NCI-H1930 (cell line): ENCODE measurements at places on chromosomes 5 and 9.

DNA sequence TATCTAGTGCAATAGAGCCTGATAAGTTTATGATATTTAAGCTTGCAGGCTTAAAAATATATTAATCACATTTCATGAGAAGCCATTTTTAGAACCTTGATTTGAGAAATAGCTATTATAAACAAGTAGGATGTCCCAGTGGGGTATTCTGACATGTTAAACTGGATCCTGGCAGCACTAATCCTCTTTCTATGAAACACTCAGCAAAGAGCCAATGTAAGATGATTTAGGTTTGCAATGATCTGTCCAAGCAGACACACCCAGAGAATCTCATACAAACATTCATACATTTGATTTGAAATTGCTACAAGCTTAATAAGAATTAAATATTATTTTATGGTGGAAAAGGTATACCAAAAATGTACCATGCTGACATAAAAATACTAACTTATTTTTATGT is 86.5 kb downstream of the ERP44 start:
- no peak for DNase-seq

DNA sequence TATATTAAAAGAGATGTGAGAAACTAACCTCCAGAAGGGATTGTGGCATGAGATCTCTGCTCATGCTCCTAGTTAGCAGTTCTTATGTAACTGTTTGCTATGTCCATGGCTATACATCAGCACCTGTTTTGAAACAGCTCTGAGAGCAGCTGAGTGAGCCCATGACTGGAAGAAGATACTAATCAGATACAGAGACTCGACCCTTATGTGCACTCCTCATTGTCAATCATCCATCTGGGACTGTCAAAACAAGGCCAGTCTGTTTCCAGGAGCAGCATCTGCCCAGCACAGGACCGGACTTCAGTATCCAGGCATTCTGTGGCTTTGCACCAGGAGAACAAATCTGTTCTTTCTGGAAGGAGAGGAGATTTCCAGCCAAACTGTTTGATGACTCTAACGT is 77.7 kb downstream of the EFNA5 start:
- no peak for DNase-seq

DNA sequence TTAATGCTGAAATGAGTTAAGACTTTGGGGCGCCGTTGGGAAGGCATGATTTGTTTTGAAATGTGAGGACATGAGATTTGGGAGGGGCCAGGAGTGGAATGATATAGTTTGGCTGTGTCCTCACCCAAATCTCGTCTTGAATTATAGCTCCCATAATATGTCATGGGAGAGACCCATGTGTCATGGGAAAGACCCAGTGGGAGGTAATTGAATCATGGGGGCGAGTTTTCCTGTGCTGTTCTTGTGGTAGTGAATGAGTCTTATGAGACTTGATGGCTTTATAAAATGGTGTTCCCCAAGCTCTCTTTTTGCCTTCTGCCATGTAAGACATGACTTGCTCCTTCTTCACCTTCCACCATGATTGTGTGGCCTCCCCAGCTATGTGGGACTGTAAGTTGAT is 5.1 kb downstream of the SLC25A48 start:
- no peak for DNase-seq

DNA sequence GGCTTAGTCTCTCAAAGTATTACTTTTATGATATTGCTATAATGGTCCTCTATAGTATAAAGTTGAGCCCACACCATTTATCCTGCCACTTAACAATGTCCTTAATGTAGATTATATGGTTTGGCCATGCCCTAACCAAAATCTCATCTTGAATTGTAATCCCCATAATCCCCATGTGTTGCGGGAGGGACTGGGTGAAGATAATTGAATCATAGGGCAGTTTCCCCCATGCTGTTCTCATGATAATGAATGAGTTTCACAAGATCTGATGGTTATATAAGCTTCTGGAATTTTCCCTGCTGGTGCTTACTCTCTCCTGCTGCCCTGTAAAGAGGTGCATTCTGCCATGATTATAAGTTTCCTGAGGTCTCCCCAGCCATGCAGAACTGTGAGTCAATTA is 498.8 kb downstream of the RAB3C start:
- no peak for DNase-seq

- DNase-seq = no peak
These were observed 30.6 kb downstream of the SPACA9 start for GRCh38 chr9:132909311-132909710.

DNA sequence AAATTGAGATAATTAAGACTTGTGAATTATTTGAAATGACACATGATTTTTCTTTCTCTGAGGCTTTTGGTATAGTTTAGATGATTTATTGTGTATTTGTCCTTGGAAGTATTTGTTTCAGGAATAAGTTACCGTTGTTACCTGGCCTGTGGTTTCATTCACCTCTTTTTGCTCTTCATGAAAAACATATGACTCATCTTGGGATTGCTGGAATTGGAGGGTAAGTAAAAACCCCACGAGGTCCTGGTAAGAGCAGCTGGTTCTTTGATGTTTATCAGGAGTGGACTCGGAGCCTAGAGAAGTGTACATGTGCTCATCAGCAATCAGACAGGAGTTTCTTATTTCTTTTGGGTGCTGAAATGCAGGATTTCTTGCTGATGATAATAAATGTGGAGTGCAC is 275.3 kb downstream of the PSAT1 start:
- DNase-seq = no peak

- DNase-seq = no peak
These were observed 7.0 kb upstream of the HRCT1 start for GRCh38 chr9:35899021-35899420.

DNA sequence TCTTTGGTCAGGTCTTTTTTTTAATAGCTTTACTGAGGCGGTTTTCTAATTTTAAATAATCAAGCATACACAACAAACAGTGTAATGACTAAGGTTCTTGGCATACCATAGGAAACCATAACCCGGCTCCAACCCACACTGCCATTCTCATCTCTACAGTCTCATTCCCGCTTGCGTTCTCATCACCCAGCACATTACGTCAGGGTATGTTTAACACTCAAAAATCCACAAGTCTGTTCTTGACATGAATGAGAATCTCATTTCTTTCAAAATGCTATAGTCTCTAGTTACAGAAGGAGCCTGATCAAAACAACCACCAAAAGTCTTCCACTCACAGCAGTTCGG is 505 bp downstream of the C5orf34 start:
- no peak for DNase-seq

GRCh38 chr5:33745101-33745770 is 146.6 kb downstream of the ADAMTS12 start:
- DNase-seq = no peak

DNA sequence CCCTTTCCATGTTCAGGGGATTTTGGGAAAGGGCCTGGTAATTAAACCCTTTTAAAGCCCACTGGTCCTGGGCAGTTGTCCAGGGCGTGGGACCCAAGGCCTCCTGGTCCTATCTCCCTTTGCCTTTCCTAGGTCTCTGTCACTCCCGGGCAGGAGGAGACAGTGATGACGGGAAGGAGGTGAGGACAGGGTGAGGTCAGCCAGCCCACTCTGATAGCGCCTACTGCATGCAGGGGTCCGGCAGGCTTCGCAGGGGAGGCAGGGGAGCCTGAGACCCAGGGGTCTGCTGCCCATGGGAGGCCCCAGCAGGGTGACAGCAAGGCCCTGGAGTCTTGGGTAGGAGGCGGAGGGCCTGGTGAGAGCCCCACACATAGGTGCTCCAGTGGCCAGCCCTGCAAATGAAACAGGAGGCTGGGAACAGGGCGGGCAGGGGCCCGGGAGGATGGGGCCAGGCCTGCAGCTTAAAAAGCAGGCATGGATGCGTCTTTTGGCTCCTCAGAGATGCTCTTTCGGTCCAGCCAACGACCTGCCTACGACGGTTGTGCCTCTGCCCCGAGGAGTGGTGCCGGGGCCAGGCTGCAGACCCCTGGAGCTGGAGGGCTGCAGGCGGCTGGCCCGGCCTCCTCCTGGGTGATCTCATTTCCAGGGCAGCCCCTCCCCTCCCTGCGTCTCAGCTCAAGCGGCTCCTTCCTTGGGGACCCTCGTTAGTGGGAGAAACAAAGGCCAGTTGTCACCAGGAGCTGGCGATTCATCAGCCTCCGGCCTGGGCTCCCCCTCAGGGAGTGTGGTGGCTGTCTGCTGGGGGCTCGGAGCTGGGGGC is 6.7 kb upstream of the RXRA start:
- DNase-seq = no peak
